ENCODE measurements at places on chromosomes 11 and 22.

DNA sequence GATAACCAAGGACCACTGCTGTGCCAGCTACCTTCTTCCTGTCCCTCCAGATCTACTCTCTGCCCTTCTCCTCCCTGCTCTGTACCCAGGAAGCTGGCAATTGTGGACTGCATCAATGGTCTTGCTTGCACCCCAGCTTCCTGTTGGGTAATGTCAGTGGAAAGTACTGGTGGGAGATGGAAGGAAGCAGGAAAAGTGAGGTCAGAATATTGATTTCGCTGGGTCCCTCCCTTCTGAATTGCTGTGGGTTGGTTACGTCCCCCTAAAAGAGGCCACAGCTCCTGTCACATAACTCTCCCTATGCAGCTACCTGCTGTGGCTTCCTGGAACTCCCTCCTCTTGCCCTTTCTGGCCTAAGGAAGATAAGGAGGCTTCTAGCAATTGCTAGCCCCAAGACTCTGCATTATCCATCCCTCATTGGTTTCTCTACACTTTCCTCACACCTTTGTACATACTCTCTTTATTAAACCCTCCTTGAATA is 81.2 kb downstream of the RASSF10 start:
- DNase-seq = no peak

- no peak for DNase-seq
Measured at GRCh38 chr11:65726660-65727059, 6.1 kb upstream of the RNASEH2C start.

DNA sequence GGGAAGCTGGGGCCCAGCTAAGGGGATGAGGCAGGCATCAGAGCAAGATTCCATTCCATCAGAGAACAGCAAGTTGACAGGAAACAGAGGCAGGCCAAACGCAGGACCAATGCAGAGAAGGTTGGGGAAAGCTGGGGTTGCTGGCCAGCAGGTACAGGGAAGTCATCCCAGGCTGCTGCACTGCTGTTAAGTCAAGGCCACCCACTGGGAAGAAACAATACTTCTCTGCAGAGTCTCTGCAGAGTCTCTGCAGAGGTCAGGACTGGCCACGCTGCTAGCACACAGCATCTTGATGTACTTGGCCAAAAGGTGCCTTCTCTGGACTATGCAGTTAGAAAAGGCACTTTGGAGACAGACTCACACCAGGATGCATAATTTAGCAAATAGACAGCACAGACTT is 68.5 kb upstream of the CSNK2A3 start:
- no peak for DNase-seq

GRCh38 chr11:105858841-105859240 is 163.2 kb downstream of the MSANTD4 start:
- no peak for DNase-seq

DNA sequence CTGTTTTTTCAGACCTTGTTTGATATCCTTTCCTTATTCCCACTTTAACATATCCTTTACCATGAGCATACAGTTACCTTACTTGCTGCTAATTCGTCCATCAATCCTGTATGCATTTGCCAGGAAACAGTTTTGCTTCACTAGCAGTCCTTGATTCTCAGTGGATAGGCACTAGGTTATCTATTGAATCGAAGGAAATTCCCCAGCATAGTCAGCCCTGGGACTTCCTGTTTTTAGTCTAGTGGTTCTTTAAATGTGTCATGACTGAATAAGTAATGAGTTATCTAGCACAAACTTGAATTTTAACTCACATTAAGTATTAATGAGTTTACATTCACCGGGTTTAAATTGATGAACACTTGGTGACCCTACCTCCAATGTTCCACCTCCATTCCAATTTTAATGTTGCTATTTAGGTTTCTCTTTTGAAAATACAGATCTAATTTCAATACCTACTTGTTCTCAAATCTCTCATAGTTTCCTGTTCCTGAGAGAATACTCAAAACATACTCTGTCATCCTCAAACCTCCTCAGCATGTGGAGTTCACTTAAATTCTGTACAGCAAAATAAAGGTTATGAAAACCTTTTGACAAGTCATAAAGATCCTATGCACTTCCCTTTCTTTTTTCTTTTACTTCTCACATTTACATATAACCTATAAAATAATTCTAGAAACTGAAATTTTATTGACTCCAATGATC is 1375.1 kb upstream of the TENM4 start:
- DNase-seq = no peak

- DNase-seq = no peak
Measured at GRCh38 chr22:30858976-30859713, 109.4 kb downstream of the MORC2 start.

- no peak for DNase-seq
Measured at GRCh38 chr11:120793150-120793549, 230.8 kb upstream of the TBCEL start.

- DNase-seq = peak; percentile 7
Measured at GRCh38 chr11:56841210-56841810, 92.8 kb upstream of the OR9G4 start.

- DNase-seq = no peak
Measured at GRCh38 chr11:75195167-75195962, 44.5 kb downstream of the SLCO2B1 start.

GRCh38 chr11:70697701-70698100 is 299.4 kb downstream of the CTTN start:
- no peak for DNase-seq

DNA sequence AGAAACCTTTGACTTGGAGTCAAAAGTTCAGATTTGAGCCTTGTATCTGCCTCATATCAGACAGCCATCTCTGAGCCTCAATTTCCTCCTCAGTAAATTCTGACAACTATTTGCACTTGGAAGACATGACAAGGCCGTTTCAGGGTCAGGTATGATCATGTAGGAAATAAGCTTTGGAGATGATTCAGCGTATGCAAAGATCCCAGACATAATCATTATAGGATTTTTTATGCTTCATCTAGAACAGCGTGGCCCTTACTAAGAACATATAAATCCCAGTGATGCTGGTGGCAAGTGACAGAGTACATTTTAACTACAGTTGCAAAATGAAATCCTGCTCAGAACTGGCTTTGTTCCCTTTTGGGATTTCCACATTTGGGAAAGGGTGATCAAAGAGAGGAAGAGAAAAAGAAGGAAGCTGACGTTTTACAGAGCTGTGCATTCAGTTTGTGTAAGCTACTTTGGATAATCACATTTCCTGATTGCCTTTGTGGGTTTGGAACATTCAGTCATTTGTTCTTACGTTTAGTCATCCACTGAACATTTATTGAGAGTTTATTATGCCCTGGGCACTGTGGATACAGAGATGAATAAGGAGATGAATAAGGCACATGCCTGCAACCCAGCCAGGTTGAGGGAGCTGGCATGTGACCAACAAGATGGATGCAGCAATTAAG is 81.9 kb upstream of the HEPHL1 start:
- no peak for DNase-seq

DNA sequence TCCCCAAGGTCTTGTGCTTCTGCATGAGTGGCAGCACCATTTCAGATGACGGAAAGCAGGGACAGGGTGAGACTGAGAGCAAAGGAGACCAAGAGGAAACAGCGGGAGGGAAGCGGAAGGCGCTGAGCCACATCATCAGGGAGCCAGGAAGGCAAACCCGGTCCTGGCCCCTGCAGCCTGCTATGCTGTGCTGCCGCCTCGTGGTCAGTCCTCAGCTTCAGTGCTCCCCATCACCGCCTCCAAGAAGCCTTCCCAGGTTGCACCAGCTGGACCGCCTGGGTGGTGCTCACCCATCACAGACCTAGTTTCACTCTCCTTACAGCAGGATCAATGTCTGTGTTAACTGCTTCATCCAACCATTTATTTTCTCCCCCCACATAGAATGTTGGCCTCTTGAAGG is 73.0 kb upstream of the PHF21B start:
- no peak for DNase-seq

DNA sequence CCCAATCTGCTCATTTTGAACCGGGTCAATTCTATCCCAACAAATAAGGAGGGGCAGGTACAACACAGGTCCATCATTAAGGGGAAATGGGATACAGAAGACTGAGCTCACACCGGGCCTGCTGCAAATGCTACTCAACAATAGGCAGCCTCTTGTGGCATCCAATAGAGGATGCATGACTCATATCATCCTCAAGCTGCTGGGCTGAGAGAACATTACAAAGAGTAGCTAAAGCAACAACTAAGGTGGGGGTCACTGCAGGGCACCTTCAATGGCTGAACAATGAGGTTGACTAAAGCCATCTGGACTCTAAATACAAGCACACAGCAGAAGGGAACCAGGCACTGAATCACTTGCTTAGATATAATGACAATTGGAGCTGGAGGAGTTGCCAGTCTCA is 130.1 kb upstream of the SYN3 start:
- DNase-seq = no peak
